RWPE1 (cell line): ENCODE measurements at places on chromosomes 6 and 20.
A peak's percentile ranks its signal among the peaks of the same experiment; 100 is the strongest.

GRCh38 chr20:37316116-37316774 is 26.8 kb downstream of the MANBAL start:
- DNase-seq, result no peak

- DNase-seq, result no peak
These were observed 53.2 kb downstream of the GINS1 start for GRCh38 chr20:25460566-25461280.

GRCh38 chr6:31441365-31442267 is 38.2 kb downstream of the MICA start:
- peak; percentile 77 for DNase-seq

GRCh38 chr6:167044696-167045095 is 45.5 kb downstream of the CEP43 start:
- no peak for DNase-seq

DNA sequence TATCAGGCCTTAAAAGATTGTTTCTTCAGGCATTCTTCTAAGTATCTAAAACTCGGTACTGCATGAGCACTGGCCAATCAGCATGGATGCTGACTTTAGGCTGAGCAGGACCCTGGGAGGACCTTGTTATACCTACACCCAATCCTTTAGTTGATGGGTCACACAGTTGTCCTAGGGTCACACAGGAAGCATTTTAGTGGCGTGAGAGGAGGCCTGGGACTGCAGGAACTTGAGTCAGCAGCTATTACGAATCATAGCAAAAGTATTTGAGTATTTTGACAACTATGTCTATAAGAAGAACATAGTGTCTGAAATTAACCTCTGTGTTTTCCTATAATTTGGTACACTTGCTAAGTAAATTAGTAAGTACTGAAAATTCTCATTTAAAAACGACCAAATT is 741.4 kb downstream of the HACE1 start:
- no peak for DNase-seq

GRCh38 chr6:15499591-15499990 is 163.2 kb downstream of the DTNBP1 start:
- no peak for DNase-seq

- DNase-seq, result no peak
These were observed 68.5 kb upstream of the ARMC2 start for GRCh38 chr6:108779536-108780275.

DNA sequence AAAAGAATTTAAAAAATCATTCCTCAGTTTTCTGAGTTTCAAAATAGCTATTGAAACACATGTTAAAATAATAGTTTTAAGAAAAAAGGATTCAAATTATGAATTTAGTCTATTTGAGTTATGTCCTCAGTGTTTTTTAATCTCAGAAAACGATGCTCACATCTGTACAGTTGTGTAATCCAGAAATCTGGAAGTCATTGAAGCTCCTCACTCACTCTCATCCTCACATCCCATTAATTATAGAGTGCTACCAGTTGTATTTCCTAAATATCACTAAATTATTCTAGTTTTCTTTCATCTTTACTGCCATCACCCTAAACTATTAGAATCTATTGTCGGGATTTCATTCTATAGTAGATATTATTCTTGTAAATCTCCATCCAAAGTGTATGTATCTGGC is 234.7 kb upstream of the RIMS1 start:
- no peak for DNase-seq

- DNase-seq, result no peak
These were observed 700.5 kb downstream of the TENT5A start for GRCh38 chr6:81051952-81052351.

DNA sequence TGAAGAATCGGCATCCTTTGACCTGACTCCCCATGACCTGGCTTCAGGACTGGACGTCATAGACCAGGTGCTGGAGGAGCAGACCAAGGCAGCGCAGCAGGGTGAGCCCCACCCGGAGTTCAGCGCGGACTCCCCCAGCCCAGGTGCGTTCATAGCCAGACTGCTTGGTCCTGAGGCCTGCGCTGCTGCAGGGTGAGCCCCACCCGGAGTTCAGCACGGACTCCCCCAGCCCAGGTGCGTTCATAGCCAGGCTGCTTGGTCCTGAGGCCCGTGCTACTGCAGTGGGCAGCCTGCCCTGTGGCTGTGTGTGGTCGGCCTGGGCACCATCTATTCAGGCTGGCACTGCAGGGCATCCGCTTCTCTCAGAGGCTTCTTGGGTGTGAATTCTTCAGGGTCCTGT is 15.8 kb downstream of the RTEL1 start:
- no peak for DNase-seq

DNA sequence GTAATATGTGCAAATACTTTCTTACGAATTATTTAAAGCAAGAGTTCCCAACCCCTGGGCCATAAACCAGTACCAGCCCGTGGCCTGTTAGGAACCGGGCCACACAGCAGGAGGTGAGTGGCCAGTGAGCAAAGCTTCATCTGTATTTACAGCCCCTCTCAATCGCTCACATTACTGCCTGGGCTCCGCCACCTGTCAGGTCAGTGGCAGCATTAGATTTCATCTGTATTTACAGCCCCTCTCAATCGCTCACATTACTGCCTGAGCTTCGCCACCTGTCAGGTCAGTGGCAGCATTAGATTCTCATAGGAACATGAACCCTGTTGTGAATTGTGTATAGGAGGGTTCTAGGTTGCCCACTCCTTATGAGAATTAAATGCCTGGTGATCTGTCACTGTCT is 142.0 kb downstream of the RNASET2 start:
- no peak for DNase-seq

DNA sequence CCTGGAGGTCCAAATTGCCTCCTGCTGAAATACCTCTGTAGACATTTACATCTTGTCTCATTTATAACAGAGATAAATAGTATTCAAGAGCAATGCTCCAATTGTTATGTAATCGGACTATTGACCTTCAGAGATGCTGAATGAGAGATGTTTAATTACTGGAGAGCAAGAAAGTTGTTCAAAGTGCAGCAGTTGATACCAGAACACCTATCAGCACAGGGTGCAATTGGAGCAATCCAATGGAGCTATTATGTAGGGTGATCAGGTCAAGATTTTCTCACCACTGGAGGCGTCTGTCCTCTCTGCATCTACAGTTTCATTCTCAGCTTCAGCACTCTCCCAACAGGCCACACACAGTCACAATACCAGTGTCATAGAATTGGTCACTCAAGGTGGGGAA is 19.5 kb upstream of the TMX4 start:
- no peak for DNase-seq

GRCh38 chr6:126429866-126430265 is 90.0 kb downstream of the CENPW start:
- no peak for DNase-seq

- DNase-seq, result peak; percentile 94
These were observed 17.8 kb upstream of the ZNF217 start for GRCh38 chr20:53611449-53611894.

DNA sequence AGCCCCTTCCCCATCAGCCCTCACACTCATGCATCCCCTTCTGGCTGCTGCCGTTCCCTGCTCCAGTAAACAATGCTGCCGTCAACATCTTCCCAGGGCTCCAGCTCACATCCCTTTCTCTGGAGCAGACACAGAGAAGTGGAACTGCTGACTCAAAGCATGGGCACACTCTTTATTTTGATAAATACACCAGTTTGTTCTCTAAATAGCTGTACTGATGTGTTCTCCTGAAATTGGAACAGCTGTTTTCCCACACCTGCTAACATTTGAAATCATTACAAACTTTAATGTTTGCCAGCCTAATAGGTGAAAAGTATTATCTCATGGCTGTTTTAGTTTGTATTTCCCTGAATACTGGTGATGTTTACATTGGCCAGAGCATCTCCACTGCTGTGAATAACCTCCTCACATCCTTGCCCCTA is 102.1 kb upstream of the NXT1 start:
- no peak for DNase-seq

- no peak for DNase-seq
These were observed 12.9 kb upstream of the ZNF391 start for GRCh38 chr6:27375613-27376079.

GRCh38 chr6:37525460-37526357 is 26.0 kb upstream of the CCDC167 start:
- peak; percentile 39 for DNase-seq

DNA sequence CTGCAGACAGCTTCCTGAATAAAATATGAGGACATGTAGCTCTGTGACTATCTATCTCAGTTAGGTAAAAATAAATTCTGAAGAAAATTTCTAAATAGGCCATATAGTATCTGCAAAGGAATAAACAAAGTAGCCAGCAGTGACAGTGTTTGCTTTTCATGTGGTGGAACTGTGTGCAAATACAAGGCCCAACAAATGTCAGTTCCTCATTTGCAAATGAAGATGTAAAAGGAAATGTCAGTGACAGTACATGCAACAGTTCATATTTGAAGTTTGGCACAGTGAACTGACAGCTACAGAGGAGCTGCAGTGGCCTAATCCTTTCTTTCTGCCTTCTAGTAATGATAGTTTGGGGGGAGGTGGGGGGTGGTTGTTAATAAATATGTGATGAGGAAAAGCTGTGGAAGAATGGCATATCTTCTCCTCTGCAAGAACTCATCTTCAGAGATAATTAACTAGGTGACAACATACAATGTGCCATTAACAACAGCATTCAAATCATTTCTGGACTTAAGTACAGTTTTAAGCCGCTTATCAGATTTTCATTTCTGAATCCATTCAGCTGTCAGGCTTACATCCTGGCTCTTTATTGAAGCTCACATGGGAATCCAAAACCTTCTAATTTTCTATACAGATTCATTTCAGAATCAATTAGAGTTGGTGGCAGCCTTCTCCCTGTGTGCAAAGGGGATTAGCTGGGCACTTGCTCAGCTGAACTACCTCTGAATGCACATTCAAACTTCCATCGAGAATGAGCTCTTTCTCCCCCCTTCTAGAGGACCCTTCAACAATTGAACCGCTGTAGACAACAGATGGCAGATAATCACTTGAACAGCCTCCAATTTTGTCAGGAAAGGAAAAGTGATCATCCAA is 1059.0 kb upstream of the EPHA7 start:
- DNase-seq, result no peak

GRCh38 chr6:32816746-32817204 is at the start of gene HLA-DOB:
TSS of gene HLA-DOB (minus strand) at chr6:32817002. CDS start at chr6:32816951, 51 bp downstream.
- peak; percentile 82 for DNase-seq

DNA sequence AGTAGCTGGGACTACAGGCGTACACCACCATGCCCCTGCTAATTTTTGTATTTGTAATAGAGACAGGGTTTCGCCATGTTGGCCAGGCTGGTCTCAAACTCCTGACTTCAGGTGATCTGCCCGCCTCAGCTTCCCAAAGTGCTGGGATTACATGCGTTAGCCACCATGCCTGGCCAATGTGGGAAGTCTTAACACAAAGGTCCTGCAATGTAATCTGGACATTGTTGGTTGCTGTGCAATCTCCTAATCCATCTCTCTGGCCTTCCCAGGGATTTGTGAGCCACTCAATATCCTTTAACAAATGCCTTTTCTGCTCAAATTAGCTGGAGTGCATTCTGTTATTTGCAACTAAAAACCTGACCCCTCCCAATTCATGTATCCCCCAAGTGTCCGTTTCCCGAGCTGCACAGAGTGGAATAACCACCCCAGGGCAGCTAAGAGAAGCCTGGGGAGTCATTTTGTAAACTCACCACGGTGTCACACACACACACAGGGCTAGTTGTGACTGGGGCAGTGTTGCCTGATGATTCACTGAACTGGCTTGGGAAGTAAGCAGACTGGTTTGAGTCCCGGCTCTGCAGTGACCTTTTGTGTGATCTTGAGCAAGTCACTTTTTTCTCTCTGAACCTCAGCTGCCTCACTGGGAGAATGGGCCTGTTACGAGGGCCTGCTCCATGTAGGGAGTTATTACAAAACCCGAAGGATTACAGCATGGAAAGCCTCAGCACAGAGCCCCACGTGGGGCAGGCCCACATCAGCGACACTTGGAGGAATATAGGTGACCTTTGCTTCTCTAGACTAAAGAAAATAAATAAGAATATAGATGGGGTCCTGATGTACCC is 152.3 kb downstream of the ZMYND8 start:
- peak; percentile 79 for DNase-seq

DNA sequence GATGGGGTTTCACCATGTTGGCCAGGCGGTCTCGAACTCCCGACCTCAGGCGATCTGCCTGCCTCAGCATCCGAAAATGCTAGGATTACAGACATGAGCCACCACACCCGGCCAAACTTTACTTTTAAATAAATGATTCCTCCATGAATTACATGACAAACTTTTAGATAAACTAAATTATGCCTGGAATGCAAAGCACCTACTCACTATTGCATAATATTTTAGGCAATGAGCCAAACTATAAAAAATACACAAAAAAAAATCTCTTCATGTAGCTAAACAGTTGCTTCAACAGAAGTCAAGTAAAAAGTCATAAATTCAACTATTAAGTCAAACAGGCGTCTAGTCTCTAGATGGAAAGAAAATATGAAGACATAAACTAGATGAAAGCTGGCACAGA is 56.5 kb downstream of the PTPRK start:
- DNase-seq, result peak; percentile 47

DNA sequence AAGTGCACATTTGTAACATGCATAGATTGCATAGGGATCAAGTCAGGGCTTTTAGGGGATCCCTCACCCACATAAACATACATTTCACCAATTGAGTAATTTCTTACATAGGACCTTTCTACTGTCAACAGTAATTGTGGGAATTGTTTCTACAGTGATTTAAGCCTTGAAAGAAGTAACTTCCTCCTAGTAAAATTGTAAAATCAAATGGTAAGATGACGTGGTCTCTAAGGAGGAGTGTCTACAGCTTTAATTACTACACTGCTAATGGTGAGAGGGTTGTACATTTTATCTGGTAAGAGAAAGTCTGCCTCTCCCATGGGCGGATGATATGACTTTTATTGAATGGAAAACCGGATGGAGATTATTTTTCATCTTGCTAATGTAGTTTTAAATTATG is 98.0 kb downstream of the RPP40 start:
- DNase-seq, result no peak

- no peak for DNase-seq
These were observed 40.3 kb upstream of the RALGAPA2 start for GRCh38 chr20:20752712-20753111.

DNA sequence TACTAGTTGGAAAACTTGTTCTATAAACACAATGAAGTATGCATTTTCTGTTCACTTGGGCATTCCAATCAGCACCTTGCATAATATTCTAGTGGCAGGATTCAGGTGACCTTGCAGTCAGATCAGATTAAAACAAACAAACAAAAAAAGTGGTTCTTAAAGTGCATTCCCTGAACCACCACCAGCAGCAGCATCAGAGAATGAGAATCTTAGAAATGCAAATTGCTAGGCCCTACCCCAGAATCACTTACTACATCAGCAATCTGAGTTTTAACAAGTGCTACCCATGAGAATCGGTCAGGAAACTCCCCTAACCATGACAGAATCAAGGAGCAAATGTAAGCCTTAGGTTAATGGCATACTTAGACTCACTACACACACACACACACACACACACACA is 41.7 kb downstream of the SNAP25 start:
- no peak for DNase-seq
